ENCODE measurements at places on chromosomes 3 and 15.

DNA sequence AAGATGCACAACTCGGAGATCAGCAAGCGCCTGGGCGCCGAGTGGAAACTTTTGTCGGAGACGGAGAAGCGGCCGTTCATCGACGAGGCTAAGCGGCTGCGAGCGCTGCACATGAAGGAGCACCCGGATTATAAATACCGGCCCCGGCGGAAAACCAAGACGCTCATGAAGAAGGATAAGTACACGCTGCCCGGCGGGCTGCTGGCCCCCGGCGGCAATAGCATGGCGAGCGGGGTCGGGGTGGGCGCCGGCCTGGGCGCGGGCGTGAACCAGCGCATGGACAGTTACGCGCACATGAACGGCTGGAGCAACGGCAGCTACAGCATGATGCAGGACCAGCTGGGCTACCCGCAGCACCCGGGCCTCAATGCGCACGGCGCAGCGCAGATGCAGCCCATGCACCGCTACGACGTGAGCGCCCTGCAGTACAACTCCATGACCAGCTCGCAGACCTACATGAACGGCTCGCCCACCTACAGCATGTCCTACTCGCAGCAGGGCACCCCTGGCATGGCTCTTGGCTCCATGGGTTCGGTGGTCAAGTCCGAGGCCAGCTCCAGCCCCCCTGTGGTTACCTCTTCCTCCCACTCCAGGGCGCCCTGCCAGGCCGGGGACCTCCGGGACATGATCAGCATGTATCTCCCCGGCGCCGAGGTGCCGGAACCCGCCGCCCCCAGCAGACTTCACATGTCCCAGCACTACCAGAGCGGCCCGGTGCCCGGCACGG, 991 bp downstream of the SOX2 start:
- peaks cover 65% of the 10 kb centered on the region for H3K27me3 ChIP-seq
- no peak for DNase-seq
- H3K4me1 ChIP-seq = peaks cover 6% of the 10 kb centered on the region
- no peak overlapping the region for H3K27ac ChIP-seq

DNA sequence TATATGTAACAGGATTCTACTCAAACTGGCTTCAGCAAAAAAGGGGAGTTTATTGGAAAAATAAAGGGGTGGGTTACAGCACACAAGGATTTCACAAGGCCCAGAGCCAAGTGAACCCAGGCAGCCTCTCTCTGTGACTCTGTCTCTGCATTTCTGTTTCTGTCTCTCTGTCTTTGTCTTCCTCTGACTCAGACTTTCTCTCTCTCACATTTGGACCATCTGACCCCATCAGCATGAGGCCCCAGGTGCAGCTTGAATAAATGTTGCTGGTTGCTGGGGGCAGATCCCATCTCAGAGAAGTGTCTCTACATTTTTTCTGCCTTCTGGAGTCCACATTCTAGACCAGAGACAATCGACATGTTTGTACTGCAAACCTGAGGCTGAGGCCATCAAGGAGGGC, 45.0 kb downstream of the RPLP1 start:
- H3K4me1 ChIP-seq = peaks cover 7% of the 10 kb centered on the region
- no peak for DNase-seq
- no peaks in the 10 kb centered on the region for H3K36me3 ChIP-seq
- no peaks in the 10 kb centered on the region for H3K27me3 ChIP-seq
- H3K27ac ChIP-seq = no peak overlapping the region
- no peak overlapping the region for H3K4me3 ChIP-seq

DNA sequence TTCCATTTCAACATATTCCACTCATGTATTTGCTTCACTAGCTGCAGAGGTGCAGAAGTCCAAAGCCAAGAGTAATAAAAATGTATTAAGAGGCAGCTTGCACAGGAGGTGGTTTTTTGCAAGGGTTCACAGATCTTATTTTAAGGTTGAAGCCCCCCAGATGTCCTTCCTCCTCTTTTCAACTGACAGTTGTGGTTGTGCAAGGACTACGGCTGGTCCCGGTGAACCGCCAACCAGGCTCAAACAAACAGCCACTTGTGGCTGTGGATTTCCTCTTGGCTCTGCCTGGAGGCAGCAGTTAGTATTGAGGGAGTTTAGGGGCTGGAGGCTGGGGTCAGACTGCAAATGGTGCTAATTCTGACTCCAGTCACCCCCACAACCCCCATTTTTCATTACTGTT, 240.7 kb upstream of the TBC1D5 start:
- peaks cover 26% of the 10 kb centered on the region for H3K27me3 ChIP-seq
- no peaks in the 10 kb centered on the region for H3K36me3 ChIP-seq
- DNase-seq = no peak
- H3K4me1 ChIP-seq = no peaks in the 10 kb centered on the region

DNA sequence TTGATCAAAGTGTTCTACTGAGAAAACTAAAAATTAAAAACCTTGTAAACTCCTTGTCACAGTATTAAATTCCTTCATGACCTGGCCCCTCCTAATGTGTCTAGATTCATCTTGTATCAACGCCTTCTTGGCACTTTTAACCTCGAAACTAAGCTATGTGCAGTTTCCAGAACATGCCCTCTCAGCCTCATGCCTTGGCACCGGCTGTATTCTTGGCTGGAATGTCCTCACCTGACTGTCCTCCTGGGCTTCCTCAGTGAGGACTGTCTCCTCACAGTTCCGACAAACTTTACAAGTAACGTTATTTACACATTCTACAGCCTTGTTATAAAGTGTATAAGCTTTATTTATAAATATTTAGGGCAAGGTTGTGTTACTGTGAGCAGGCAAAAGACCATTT, 196.5 kb upstream of the SLC2A2 start:
- H3K4me1 ChIP-seq = peaks cover 41% of the 10 kb centered on the region
- no peaks in the 10 kb centered on the region for H3K27me3 ChIP-seq
- H3K27ac ChIP-seq = no peak overlapping the region
- H3K36me3 ChIP-seq = peaks cover 54% of the 10 kb centered on the region
- H3K4me3 ChIP-seq = no peak overlapping the region

DNA sequence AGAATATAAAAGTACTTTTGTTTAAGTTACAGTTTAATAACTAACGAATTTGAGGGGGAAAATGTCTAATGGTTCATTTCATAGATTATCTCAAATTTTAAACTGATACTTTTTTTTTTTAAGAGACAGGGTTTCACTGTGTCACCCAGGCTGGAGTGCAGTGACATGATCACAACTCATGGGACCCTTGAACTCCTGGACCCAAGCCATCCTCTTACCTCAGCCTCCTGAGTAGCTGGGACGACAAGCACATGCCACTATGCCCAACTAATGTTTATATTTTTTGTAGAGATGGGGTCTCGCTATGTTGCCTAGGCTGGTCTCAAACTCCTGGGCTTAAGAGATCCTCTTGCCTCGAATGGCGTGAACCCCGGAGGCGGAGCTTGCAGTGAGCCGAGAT, 16.5 kb downstream of the LRRC58 start:
- no peak for DNase-seq
- H3K27me3 ChIP-seq = no peaks in the 10 kb centered on the region
- no peak overlapping the region for H3K4me3 ChIP-seq
- no peak overlapping the region for H3K27ac ChIP-seq

DNA sequence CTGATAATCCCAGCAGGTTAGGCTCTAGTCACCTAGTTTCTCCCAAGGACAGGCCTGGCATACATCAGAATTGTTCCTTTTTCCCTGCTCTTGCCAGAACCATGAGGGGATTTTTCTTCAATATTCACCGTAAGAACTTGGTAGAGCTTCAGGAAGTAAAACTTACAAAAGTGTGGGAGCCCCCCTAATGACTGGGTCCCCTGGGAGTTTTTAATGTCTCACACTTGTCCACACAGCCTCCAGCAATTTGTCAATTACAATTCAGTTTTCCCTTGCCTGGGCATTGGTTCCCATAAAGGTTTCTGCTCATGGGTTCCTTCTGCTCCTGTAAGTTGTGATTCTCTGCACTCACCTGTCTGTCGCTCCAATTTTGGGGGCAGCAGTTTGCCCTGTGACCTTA, 28.5 kb downstream of the LHFPL4 start:
- H3K4me1 ChIP-seq = no peaks in the 10 kb centered on the region
- peaks cover 20% of the 10 kb centered on the region for H3K27me3 ChIP-seq
- H3K27ac ChIP-seq = no peak overlapping the region
- DNase-seq = no peak
- H3K36me3 ChIP-seq = no peaks in the 10 kb centered on the region

DNA sequence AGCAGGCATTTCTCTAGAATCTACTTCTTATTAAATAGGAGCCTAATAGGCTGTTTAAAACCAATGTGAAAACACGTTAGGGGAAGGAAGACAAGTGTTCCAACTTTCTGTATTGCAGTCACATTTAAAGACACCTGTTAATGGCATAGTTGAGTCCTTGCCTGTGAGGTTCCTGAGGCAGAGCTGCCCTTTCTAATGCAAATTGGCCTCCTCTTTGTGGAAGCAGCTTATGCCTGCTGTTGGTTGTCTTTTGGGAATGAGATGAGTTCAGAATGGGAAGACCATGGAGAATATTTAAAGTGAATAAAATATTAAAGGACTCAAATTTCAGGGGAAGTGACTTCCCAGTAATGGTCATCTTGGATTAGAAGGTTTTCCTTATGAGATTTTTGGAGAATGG, 51.2 kb downstream of the NEK11 start:
- H3K27me3 ChIP-seq = peaks cover 8% of the 10 kb centered on the region
- no peaks in the 10 kb centered on the region for H3K4me1 ChIP-seq
- H3K27ac ChIP-seq = no peak overlapping the region
- H3K36me3 ChIP-seq = no peaks in the 10 kb centered on the region
- H3K4me3 ChIP-seq = no peak overlapping the region

GRCh38 chr3:43389388-43390254, 103.3 kb downstream of the SNRK start:
- H3K36me3 ChIP-seq = no peaks in the 10 kb centered on the region
- DNase-seq = peak; percentile 77
- H3K4me3 ChIP-seq = no peak overlapping the region
- peak overlapping the region; percentile 71 for H3K27ac ChIP-seq
- peaks cover 35% of the 10 kb centered on the region for H3K4me1 ChIP-seq
- H3K27me3 ChIP-seq = peaks cover 15% of the 10 kb centered on the region

GRCh38 chr15:44482090-44482489, 54.7 kb downstream of the CTDSPL2 start:
- H3K27me3 ChIP-seq = no peaks in the 10 kb centered on the region
- no peak overlapping the region for H3K27ac ChIP-seq
- no peak overlapping the region for H3K4me3 ChIP-seq
- peaks cover 13% of the 10 kb centered on the region for H3K4me1 ChIP-seq

GRCh38 chr3:120469440-120469839, 18.6 kb upstream of the FSTL1 start:
- H3K27ac ChIP-seq = no peak overlapping the region
- H3K4me1 ChIP-seq = no peaks in the 10 kb centered on the region
- no peak overlapping the region for H3K4me3 ChIP-seq

- no peaks in the 10 kb centered on the region for H3K36me3 ChIP-seq
- no peak overlapping the region for H3K4me3 ChIP-seq
- DNase-seq = no peak
- no peaks in the 10 kb centered on the region for H3K4me1 ChIP-seq
- peaks cover 26% of the 10 kb centered on the region for H3K27me3 ChIP-seq
Observed at GRCh38 chr3:160709477-160710182, 32.7 kb downstream of the ARL14 start.

Measured in activated T-helper 2 cell treated with anti-CD3 and anti-CD28 coated beads, Interferon-gamma antibody, Interleukin-2, Interleukin-4, amounts not matched to agents 10 μg/mL and 5 μg/mL and 100 μg/mL, durations not matched to agents 14 hours and 24 hours and 36 hours (primary cell).